CD4-positive, alpha-beta T cell treated with Interleukin-15 for 4 hours (primary cell): ENCODE measurements at places on chromosomes 11 and 22.

- peak; percentile 47 for DNase-seq
Measured at GRCh38 chr11:117279711-117280376, 11.3 kb upstream of the BACE1-AS start.

DNA sequence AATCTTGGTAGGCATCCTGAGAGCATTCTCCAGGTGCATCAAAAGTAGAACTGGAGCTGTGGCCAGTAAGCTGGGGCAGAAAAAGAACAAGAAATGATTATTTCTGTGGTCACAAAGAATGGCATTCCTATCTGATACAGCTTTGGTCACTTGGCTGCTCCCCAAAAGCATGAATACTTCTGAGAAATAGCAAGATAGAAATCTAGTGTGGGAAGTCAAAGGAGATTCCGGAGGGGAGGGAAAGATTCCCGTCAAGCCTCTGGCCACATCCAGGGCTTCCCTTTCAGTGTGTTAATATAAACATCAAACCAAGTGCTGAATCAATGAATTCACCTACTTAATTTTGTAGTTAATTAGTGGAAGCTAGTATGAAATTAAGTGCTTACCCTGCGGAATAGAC, 1185.4 kb downstream of the LRRC4C start:
- DNase-seq: no peak

GRCh38 chr11:126186708-126187529, 24.5 kb downstream of the RPUSD4 start:
- no peak for DNase-seq

DNA sequence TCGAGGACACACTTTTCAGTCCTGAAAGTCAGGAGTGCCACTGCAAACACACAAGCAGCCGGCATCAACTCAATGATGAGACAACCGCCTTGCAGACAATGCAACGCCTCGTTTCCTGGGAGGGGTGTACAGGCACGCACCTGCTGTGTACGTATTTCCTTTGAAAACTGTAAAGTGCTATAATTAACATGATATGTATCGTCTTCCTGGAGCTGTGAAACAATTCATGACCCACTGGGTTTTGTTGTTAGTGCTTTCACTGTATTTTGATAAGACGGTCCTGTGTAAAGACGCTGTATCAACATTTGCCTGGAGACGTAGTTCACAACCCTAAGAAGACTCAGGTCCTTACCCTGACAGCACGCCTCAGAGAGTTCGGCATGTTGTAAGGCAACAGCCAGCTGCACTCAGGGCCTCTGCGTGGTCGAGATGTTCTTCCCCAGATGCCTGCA, 105.7 kb upstream of the ANO1 start:
- DNase-seq: peak; percentile 11

DNA sequence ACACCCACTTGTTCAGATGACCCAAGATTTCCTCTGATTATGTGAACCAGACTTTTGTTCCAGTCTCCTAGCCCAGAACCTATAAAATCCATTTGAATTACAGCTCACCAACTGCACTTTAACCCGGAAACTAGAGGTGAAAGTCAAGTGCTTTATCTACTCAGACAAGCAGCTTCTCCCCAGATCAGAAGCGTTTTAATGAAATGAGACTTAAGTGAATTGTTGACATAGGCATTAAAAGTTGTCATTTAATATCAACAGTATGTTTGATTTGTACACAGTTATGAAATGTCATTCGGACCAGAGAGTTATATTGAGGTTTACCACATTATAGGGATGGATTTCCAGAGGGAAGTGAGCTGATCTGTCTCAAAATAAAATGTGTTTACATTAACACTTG, 52.0 kb downstream of the CADM1 start:
- DNase-seq: no peak

GRCh38 chr11:119828006-119828405, 99.0 kb upstream of the NECTIN1 start:
- DNase-seq: no peak

DNA sequence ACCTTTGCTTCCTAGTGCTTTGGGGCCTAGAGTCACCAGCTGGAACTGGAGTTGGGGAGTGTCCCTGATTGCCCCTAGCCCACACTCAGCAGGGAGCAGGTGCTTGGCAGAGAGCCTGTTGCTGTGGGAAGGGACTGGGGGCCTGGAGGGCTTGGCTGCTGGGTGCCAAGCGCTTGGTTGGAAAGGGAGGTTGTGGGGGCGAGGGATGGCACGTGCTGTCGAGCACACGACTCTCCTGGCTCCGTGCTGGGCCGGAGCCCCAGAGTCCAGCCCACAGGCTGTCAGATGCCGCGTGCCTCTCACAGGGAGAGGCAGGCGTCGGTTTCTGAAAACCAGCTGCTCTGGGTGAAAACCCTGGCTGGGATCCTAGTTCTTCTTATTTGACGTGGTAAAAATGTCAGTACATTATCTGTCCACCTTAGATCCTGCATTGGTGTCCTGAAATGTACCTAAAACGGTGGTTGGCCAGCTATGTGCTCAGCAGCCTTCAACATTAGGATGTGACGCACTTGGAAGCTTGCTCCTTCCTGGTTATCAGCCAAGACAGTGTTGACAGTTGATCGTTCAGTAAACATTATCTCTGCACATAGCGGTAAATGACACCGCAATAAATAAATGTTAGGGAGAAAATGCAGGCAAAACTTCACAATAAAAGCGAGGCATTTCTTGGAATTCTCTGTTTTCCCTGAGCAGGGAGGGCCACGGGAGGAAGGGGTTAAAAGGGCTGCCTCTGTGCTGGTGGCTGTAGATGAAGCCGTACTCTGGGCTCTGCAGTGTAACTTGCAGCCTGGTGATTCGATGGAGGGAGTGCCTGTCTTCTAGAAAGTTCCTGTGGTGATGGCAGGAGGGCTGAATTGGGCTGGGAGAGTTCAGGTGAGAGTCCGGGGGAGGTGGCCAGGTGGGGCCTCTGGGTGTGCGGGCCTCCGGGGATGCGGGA, 29.2 kb downstream of the GRAMD4 start:
- no peak for DNase-seq

DNA sequence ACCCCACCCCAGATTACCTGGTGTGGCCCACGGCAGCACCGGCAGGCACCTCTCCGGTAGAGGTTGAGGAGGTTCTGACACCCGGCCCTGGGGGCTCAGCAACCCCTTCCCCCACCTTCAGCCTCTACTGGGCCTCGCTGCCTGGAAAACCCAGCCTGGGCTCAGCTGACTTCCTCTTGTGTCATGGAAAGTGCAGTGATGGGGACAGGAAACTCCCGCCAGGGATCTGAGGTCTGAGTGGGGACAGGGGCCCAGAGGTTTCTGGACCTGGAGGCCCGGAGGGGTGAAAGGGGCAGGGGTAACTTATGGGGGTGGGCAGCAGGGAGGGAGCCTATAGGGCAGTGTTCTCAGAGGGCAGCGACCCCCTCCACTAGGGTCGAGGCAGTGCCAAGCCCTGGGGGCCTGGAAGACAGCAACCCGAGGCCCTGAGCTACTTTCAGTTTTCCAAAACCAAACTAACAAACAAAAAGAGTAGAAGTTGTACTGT, 10.0 kb upstream of the CD5 start:
- DNase-seq: no peak

DNA sequence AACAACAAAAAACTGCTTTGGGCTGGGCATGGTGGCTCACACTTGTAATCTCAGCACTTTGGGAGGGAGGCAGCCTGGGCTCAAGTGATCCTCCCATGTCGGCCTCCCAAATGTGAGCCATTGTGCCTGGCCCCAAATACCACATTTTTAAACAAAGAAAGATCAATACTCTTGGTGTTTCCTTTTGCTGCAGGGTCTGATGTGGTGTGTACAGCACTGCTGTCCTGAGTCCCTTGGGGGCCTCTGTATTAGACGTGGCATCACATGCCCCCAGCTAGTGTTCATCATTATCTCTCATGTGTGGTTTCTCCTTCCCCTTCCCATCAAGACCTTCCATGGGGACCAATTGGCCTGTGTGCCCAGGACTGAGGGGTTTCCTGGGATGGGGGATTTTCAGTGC, 20.5 kb upstream of the XBP1 start:
- no peak for DNase-seq
